Left forelimb (tissue), 1 donor: ENCODE measurements at places on chromosomes 7 and 10.

DNA sequence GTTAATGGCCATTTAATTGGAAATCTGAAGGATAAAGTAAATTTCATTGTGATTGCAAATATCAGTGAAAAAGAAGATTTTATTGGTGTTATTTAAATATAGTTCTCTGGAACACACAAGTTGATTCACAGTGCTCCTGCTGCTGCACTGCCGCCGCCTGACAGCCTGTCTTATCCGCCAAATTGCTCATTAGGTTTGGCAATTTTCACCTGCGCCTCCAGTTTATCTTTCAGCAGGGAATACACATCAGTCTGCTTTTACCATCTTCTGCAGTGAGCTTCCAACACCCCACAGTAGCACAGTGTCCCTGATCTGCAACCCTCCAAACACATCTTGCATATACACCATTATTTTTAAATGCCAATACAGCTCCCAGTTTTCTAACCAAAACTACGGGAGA, 308.3 kb downstream of the PARD3 start:
- DNase-seq: no peak

GRCh38 chr7:53070883-53071282, 35.5 kb downstream of the POM121L12 start:
- no peak for DNase-seq

GRCh38 chr7:17121671-17122070, 176.8 kb upstream of the AHR start:
- DNase-seq: no peak

DNA sequence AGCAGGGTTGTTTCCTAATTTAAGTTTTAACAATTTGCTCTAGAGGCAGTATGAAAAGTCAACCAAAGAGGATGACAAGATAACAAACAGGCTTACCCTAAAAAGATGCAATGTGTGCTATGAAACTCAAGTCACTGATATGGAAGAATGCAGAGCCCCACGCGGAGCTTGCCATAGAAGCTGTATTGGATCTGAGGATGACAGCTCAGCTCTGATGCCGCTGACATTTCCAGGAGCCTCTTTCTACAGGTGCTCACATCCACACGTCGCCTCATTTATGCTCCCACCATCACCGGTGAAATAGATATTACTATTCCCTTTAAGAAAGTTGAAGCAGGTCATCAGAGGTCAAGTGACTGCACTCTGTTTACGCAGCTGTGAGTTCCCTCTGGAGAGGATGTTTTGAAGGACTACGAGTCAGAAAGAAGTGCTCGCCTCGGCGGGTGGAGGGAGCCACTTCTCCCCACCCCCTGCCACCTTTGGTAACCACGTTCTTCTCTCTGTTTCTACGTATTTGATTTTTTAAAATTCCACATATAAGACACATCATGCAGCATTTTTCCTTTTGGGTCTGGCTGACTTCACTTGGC, 275.4 kb downstream of the GLRX3 start:
- no peak for DNase-seq

- peak; percentile 68 for DNase-seq
Observed at GRCh38 chr10:119104654-119105015, 722 bp downstream of the DENND10 start.

DNA sequence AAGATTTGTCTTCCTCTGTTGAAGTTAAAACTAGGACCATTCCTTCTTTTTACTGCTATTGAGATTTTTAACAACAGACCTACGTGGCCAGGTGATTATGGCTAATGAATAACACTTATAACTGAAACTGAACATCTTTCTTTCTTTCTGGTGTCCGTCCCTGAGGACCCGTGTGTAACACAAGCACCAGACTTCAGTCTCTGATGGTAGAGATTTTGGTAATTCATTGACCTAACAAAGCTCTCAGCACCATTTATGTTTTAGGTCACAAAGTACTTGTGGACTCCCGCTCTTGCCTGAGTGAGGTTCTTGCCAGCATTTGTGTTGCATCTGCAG, 40.4 kb upstream of the TMEM229A start:
- no peak for DNase-seq

GRCh38 chr10:129914960-129915359, 49.1 kb downstream of the EBF3 start:
- no peak for DNase-seq

DNA sequence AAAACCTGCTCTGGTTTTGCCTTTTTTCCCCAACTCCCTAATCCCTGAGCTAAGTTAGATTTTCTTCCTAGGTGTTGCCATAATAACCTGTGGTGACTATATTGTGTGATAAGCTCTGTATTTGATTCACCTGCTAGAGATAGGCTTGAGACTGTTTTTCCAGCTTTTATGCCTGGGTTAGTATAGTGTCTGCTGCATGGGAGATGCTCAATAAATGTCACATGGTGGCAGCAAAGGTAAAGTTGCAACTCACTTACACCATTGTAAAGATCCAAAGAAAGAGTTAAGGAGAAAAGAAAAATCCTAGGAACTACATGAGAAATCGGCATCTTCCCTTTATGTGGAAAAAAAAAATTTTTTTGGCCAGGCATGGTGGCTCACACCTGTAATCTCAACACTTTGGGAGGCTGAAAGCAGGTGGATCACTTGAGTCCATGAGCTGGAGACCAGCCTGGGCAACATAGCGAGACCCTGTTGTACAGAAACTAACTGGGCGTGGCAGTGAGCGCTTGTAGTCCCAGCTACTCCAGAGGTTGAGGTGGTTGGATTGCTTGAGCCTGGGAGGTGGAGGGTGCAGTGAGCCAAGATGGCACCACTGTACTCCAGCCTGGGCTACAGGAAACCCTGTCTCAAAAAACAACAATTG, 3.7 kb downstream of the CCNJ start:
- no peak for DNase-seq

- no peak for DNase-seq
Observed at GRCh38 chr10:88270871-88271713, 312.0 kb downstream of the RNLS start.

DNA sequence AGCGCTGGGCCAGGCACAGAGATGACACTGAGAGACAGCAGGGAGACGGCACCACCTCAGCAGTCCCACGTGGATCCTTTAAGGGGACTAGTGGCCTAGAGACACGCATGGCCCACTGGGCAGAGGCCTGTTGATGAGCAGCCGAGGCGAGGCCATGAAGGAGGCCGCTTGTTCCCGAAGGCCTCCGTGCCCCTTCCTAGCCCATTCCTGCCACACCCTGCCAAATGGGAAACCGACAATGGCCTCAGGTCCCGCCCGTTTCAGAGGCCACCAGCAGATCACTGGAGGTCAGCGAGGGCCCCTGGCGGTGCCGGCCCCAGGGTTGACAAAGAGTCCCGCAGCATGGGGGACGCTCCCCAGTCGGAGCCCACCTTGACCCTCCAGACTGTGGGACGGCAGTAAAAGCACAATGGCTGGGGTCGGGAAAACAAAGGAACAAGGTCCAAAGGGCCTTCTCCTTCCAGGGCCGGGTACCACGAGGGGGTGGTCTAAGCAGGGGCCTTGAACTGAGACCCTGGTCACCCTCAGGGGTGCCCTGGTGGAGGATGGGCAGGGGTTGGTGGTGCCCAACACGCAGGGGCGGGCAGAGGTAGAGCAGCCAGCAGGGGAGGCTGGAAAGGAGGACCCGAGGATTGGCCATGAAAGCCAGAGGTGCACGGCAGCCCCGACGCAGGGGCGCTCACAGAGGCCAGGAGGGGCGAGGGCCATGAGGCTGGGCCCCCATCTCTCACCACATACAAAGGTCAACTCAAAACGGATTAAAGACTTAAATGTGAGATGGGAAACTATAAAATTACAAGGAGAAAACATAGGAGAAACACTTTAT, 19.9 kb upstream of the CNPY1 start:
- no peak for DNase-seq

- no peak for DNase-seq
Observed at GRCh38 chr7:70416347-70416985, 715.5 kb upstream of the GALNT17 start.

DNA sequence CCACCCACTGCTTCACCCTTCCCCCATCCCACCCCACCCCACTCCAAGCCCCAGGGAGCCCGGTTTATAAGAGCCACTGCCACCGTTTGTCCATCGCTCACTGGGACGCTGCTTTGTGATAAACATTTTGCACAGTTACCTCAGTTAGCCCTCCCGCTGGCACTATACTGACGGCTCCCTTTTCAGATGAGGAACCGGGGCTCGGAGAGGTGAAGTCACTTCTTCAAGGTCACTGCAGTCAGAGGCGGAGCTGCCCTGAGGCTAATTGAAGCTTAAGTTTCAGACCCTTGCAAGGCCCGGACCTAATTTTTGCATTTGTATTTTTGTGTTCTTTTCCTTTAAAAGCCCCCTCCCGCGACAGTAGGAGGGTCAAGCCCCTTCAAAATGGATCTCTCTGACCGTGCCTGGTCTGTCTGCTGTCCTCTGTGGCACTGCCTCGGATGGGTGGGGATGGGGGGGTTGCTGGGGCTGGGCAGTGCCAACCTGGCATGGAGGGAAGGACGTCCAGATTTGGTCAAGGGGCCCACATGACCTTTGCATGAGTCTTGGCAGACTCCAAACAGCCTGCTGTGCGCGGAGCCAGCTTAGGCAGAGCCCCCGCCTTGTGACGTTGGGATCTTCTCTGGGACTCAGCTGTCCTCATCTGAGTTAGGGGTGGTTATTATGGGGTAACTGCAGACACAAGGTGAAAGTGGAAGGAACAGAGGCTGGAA, 17.7 kb upstream of the NODAL start:
- DNase-seq: no peak

- no peak for DNase-seq
Observed at GRCh38 chr10:23918839-23919238, 290.1 kb upstream of the KIAA1217 start.
